ENCODE measurements at places on chromosomes 3 and 15. TPM values are rescaled to one million over a fixed set of nuclear protein-coding genes. Genes with fewer than 3 reads are reported as not detected.

The IL17RD gene
- total RNA-seq: 0.52 TPM

The RAB6B gene
- 0.69 TPM for total RNA-seq

The BTBD1 gene
- 408 TPM for total RNA-seq

The ZIC4 gene
- 0.19 TPM for total RNA-seq

- H3K27ac ChIP-seq: no peak overlapping the region
- no peaks in the 10 kb centered on the region for H3K27me3 ChIP-seq
- H3K4me3 ChIP-seq: no peak overlapping the region
These were observed 191.7 kb upstream of the TLE3 start for GRCh38 chr15:70289191-70289955.

GRCh38 chr3:108053483-108053882 lies 37.3 kb downstream of the CD47 start:
- H3K27me3 ChIP-seq: no peaks in the 10 kb centered on the region
- H3K27ac ChIP-seq: no peak overlapping the region
- H3K4me1 ChIP-seq: no peaks in the 10 kb centered on the region
- H3K36me3 ChIP-seq: peaks cover 11% of the 10 kb centered on the region
- no peak for DNase-seq
- H3K4me3 ChIP-seq: no peak overlapping the region

GRCh38 chr3:151992326-151993041 lies 119.0 kb downstream of the SUCNR1 start:
- no peaks in the 10 kb centered on the region for H3K4me1 ChIP-seq
- no peaks in the 10 kb centered on the region for H3K27me3 ChIP-seq
- no peak overlapping the region for H3K4me3 ChIP-seq
- no peak for DNase-seq
- no peak overlapping the region for H3K27ac ChIP-seq
- no peaks in the 10 kb centered on the region for H3K36me3 ChIP-seq

DNA sequence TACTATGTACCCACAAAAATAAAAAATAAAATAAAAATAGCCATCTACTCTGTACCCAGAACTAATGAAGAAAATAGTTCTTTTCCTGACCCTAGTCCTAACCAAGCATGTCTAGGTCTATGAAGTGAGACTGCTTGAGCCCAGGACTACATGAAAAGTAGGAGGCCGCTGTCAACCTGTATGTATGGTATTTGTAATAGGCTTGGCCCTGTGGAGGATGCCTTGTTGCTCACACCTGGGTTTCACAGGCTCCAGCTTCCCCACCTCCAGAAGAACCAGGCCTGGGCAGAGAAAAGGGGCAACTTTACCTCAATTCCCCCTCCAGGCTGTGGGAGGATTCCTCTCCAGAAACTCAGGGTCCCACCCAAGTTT lies 6.8 kb upstream of the PKM start:
- H3K27ac ChIP-seq: peak overlapping the region; percentile 67
- H3K27me3 ChIP-seq: no peaks in the 10 kb centered on the region
- peaks cover 14% of the 10 kb centered on the region for H3K4me1 ChIP-seq
- no peak for DNase-seq

GRCh38 chr3:159451067-159451466 lies 537.6 kb upstream of the IL12A start:
- no peaks in the 10 kb centered on the region for H3K4me1 ChIP-seq
- no peaks in the 10 kb centered on the region for H3K36me3 ChIP-seq
- no peak for DNase-seq
- no peak overlapping the region for H3K4me3 ChIP-seq
- no peaks in the 10 kb centered on the region for H3K27me3 ChIP-seq
- H3K27ac ChIP-seq: no peak overlapping the region

DNA sequence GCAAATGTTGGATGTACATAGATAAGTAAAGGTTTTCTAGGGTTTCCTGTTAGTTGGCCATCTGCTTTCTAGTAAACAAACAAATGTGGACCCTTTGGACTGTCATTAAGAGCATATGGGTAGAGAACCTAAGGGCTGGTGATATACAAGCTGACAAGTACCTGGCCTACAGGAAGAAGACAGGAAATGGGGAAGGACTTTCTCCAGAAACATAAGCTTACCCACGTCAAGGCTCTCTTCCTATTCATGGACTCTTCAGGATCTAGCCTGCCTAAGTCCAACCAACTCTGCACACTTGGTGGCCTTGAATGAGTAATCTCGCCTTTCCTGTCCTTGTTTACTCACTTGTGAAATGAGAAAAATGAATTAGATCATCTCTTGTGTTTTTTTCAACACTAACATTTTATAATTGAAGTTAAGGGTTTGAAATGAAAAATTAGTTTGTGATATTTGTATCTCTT lies 22.2 kb upstream of the GOLIM4 start:
- no peak overlapping the region for H3K27ac ChIP-seq
- H3K27me3 ChIP-seq: no peaks in the 10 kb centered on the region
- no peak overlapping the region for H3K4me3 ChIP-seq
- H3K4me1 ChIP-seq: peaks cover 7% of the 10 kb centered on the region

- no peaks in the 10 kb centered on the region for H3K27me3 ChIP-seq
- no peaks in the 10 kb centered on the region for H3K4me1 ChIP-seq
- H3K4me3 ChIP-seq: no peak overlapping the region
- H3K27ac ChIP-seq: no peak overlapping the region
These were observed 51.7 kb downstream of the CADPS start for GRCh38 chr3:62823461-62824050.

- H3K36me3 ChIP-seq: no peaks in the 10 kb centered on the region
- no peak overlapping the region for H3K4me3 ChIP-seq
- H3K4me1 ChIP-seq: peaks cover 8% of the 10 kb centered on the region
- DNase-seq: no peak
These were observed 40.1 kb downstream of the MAP3K13 start for GRCh38 chr3:185403002-185403401.

DNA sequence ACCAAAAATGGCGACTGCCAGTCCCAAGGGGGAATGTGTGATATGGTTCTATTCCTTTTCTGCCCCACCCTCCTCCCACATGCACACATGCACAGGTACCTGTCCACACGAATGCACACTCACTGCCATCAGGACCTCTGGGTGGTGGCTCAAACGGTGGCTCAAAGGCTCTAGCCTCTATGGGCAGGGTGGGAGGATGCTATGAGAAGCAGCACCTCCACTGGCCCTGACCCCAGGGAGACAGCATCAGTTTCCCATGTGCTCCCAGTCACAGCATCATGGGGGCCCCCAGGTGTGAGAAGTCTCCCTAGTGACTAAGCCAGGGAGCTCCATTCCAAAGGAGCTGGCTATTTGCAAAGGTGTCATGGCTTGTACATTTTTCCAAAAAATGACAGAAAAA lies 15.9 kb downstream of the SEMA3G start:
- H3K27me3 ChIP-seq: no peaks in the 10 kb centered on the region
- no peak for DNase-seq
- peaks cover 16% of the 10 kb centered on the region for H3K4me1 ChIP-seq
- H3K4me3 ChIP-seq: no peak overlapping the region
- H3K27ac ChIP-seq: peak overlapping the region; percentile 45
- H3K36me3 ChIP-seq: no peaks in the 10 kb centered on the region

- H3K36me3 ChIP-seq: no peaks in the 10 kb centered on the region
- no peak for DNase-seq
- H3K4me3 ChIP-seq: no peak overlapping the region
- H3K27me3 ChIP-seq: no peaks in the 10 kb centered on the region
- no peak overlapping the region for H3K27ac ChIP-seq
These were observed 9.9 kb downstream of the AQP9 start for GRCh38 chr15:58148120-58148519.

DNA sequence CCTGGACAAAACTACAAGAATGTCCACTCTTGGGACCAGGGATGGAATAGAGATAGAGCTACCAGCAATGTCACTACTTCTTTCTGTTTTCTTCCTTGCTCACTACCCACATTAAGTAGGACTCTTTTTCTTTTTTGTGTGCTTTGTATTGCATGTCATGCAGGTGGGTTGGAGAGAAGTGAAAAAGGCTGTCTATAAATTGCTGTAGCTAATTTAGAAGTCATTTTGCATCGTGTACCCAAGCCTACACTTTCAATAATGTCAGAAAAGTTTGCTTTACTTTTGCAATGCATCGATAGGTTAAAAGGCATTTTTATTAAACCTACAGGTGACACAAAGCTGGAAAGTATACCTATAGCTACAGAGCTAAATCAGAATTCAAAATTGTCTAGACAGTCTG lies 58.9 kb downstream of the GTF2E1 start:
- no peaks in the 10 kb centered on the region for H3K36me3 ChIP-seq
- H3K4me3 ChIP-seq: no peak overlapping the region
- no peak overlapping the region for H3K27ac ChIP-seq
- no peaks in the 10 kb centered on the region for H3K27me3 ChIP-seq
- H3K4me1 ChIP-seq: no peaks in the 10 kb centered on the region
- no peak for DNase-seq

GRCh38 chr3:10768708-10769394 lies 47.2 kb upstream of the SLC6A11 start:
- no peak overlapping the region for H3K27ac ChIP-seq
- DNase-seq: no peak
- H3K4me1 ChIP-seq: no peaks in the 10 kb centered on the region
- H3K27me3 ChIP-seq: peaks cover 19% of the 10 kb centered on the region

DNA sequence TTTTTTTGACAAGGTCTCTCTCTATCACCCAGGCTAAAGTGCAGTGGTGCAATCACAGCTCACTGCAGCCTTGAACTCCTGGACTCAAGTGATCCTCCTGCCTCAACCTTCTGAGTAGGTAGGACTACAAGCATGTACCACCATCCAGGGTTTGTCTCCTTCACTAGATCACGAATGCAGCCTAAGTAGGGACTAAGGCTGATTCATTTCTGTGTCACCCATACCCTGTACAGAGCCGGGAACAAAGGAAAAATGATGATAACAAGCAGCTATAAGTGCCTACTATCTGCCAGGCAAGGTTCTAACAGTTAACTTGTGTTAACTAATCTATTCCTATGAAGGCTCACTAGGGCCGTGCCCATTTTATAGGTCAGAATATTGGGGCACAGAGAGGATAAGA lies 7.0 kb downstream of the TMEM40 start:
- H3K36me3 ChIP-seq: no peaks in the 10 kb centered on the region
- no peak for DNase-seq
- H3K4me1 ChIP-seq: peaks cover 29% of the 10 kb centered on the region
- no peak overlapping the region for H3K4me3 ChIP-seq
- no peaks in the 10 kb centered on the region for H3K27me3 ChIP-seq

DNA sequence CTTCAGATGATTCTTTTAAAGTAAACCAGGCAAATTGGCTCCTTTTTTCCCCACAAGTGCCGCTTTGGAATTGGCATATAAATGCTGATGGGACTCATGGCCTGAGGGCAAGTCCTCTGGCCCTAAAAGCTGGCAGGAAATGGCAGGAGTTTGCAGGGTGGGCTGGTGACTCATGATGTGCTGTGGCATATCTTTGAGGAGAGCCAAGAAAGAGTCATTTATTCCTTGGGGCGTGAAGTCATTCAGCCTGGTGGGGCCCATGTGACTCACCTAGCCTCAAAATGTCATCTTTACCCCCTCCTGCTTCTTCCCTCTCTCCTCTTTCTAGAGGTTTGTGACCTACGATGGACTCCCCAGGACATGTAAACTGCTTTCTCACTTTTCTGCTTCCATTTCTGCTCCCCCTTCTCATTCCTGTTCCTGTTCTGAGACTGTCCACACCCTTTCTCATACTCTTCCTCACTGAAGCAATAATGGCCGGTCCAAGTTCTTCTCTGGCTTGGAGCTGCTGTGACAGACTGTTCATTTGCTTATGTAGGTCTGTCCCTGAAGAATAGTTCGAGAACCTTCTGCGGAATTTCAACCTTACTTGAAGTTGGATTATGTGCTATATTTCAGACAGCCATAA lies 326.1 kb downstream of the SATB1 start:
- no peaks in the 10 kb centered on the region for H3K4me1 ChIP-seq
- no peaks in the 10 kb centered on the region for H3K36me3 ChIP-seq

DNA sequence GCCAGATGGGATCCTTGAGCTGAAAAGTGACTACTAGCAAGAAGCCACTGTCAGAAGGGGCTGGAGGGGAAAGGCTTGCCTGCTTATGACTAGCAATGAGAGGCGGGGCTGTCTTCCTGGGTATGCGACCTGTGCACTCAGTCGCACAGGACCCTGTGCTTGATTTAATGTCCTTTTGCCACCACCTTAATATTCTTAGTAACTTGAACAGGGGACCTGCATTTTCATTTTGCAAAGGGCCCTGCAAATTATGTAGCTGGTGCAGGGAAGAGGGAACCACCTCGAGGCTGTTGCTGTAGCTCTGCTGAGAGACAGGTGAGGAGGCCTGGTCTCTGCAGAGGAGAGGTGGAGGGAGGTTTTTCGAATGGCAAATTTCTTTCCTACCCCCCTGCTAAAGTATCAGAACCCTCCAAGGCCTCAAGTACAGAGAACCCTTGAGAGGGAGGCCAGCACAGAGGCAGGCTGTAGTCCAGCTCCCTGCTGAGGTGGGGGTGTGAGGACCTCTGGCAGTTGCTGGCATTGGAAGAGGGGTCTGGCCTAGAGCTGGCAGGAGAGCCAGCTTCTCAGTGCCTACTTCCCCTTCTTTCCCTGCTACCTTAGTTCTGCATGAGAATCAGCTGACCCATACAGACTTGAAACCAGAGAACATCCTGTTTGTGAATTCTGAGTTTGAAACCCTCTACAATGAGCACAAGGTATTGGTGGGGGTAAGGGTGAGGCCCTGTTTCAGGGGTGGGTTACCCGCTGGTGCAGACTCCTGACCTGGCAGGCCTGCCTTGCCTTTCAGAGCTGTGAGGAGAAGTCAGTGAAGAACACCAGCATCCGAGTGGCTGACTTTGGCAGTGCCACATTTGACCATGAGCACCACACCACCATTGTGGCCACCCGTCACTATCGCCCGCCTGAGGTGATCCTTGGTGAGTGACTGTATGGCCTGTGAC lies 11.4 kb downstream of the CLK3 start:
- no peaks in the 10 kb centered on the region for H3K36me3 ChIP-seq
- no peaks in the 10 kb centered on the region for H3K4me1 ChIP-seq
- DNase-seq: no peak
- H3K4me3 ChIP-seq: no peak overlapping the region
- no peaks in the 10 kb centered on the region for H3K27me3 ChIP-seq
- H3K27ac ChIP-seq: no peak overlapping the region

- DNase-seq: no peak
- H3K27me3 ChIP-seq: no peaks in the 10 kb centered on the region
- H3K4me1 ChIP-seq: no peaks in the 10 kb centered on the region
- no peak overlapping the region for H3K27ac ChIP-seq
- H3K4me3 ChIP-seq: no peak overlapping the region
These were observed 339.7 kb downstream of the IL5RA start for GRCh38 chr3:2770451-2770850.

GRCh38 chr15:98077186-98077585 lies 116.7 kb downstream of the ARRDC4 start:
- no peak overlapping the region for H3K4me3 ChIP-seq
- H3K4me1 ChIP-seq: peaks cover 13% of the 10 kb centered on the region
- H3K36me3 ChIP-seq: no peaks in the 10 kb centered on the region
- H3K27me3 ChIP-seq: no peaks in the 10 kb centered on the region
- DNase-seq: no peak

All from gastrocnemius medialis (tissue), 4 donors.